OCI-LY7 (cell line): ENCODE measurements at places on chromosomes 7 and 10.
A peak's percentile ranks its signal among the peaks of the same experiment; 100 is the strongest.

DNA sequence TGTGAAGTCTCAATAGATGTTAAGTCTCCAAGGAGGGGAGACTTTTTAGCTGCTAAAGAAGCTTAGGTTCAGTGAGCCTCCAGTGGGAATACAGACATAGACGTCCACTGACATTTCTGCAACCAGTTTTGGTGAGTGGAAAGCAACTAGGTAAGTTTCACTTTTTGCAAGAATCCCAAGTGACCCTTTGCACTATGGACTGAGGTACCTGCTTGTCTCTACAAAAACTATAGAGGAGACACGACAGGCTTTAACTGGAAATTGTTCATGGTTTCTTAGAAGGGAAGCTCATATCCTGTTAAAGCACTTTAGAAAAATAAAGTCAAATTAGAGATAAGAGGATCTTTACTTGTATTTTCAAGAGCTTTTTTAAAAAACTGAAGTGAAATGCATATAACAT lies 38.6 kb downstream of the GBF1 start:
- no peak for DNase-seq

- no peak for DNase-seq
These were observed 15.1 kb downstream of the URGCP start for GRCh38 chr7:43891069-43891955.

DNA sequence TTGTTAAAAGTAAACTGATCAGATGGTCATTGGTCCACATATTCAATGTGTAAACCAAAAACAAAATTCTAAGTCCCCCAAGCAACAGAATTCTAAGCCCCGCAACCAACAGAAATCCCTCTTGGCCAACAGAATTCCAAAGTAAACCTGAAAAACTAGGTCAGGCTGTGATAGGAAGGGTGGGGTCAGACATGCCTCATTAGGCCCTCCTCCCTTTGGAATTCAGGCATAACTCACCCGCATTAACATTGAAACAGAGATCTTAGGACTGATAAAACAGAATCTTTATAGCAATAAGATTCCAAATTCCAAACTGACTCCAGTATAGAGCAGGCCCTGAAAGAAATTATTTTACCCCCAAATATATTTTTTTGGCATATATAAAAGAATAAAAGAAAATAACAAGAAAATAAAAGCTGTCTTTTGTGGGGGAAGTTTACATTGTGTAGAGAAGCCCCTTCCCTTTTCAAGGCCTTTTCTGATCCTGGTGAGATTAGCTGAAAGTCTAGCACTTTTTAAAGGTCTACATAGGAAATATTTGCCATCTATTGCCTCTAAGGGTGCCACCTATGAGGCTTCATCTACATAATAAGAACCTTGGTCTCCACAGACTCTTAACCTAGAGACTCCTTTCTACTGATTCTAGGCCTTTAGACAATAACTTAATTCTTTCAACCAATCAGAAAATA lies 30.5 kb downstream of the GNAT3 start:
- DNase-seq = no peak

DNA sequence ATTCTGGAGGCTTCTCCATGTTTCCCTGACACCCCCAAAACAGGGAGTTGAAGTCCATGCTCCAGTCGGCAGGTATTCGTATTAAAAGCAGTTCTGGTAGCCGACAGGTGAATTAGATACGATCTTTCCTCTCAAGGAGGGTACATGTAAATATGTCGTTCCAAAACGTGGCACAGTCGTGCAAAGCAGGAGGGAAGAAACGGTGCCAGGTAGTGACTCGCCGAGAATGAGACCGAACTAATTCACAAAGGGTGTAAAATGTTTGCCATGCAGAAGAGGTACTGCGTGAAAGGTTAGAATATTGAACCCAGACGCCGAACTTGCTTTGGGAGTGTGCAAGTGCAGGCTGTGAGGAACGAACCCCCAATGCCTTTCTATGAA lies 483 bp downstream of the EDRF1 start:
- DNase-seq = peak; percentile 37

DNA sequence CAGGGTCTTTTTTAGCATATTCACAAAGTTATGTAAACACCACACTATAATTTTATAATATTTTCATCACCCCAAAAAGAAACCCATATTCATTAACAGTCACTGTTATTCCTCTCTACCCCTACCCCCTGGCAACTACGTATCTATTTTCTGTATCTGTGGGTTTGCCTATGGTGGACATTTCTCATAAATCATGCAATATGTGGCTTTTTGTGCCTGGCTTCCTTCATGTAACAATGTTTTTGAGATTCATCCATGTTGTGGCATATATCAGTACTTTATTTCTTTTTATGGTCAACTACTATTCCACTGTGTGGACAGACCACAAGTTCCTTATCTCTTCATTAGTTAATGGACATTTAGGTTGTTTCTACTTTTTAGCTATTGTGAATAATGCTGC lies 59.1 kb upstream of the PAPSS2 start:
- DNase-seq = no peak

DNA sequence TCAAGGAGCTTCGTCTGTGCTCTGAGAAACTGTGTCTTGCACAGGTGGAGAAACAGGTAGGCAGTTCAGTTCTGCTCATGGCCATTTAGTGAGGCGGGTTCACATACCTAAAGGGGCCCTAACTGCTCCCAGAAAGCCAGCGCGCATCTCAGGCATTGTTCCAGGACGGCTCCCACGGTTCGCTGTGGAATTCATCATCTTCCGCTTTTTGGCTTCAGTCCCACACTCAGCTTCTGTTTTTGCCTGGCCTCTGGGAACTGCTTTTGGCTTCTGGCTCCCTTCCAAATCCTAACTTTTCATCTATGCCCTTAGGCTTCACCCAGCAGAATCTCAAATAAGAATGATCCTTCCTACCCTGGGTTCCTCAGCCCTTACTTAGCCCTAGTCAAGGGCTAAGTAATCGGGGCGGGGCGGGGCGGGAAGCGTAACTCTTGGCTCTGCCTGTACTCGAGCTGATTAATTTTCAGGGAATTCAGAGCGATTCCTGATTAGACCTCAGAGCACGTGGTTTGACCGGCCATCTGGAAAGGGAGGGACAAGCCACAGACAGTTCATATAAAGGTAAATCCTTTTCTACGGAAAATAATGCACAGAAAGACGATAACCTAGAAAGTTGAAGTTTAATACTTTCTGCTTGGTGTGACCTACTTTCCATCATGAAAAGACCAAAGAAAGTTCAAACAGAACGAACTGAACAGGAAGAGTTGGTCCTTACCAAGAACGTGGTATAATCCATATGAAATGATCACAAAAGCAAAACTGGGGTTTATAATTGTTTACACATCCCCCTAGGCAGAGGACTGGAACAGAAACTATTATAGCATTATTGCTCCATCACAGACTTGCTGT lies 105.7 kb downstream of the ST8SIA6 start:
- DNase-seq = no peak

DNA sequence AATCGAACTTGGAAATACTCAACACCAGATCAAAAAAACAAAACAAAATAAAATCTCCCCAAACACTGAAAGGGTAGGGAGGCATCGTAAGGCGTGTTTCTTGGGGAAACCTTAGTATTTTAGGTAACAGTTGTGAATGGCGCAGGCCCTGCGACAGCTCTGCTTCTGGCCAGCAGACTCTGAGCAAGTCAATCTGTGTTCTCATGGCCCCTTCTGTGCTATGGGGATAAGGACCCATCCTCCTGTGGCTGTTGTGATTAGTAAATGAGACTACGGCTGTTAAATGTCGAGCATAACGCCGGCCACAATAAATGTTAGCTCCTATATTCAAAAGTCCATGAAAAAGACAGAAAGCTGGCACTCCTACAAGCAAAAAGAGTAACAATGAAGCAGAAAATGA lies 27.0 kb downstream of the RPP38 start:
- DNase-seq = no peak

DNA sequence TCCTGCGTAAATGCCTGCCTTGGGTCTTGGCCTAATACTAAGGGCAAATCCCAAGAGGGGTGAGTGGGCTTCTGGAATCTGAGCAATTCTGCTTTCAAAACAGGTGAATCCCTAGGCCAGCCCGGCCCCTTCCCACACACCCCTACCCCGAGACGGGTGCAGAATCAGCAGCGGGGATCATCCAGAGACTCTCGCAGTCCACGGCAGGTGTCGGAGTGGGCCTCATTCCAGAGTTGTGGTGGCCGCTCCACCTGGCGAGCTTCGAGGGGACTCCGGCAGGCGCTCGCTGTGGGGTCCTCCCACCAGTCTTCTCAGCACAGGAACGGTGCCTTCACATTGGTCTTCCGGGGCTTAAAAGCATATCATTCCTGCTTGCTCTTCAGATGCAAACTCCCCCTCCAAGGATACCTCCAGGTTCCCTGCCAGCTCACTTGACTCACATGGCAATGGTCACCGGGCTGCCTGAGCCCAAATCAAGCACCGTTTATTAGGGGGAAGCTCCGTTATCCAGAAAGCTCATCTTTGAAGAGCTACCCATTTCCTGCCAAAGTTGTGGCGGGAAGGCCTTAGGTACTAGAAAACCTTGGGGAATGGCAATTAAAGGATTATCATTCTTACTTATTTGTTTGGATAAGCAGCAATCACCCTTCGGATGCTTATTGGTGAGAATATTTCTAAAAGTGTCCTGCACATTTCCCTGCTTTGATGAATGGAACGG lies 67.6 kb downstream of the PRKAG2 start:
- no peak for DNase-seq

- DNase-seq = no peak
These were observed 22.6 kb downstream of the UNCX start for GRCh38 chr7:1255080-1255816.

GRCh38 chr7:8290645-8291308 lies 28.8 kb upstream of the ICA1 start:
- DNase-seq = no peak

DNA sequence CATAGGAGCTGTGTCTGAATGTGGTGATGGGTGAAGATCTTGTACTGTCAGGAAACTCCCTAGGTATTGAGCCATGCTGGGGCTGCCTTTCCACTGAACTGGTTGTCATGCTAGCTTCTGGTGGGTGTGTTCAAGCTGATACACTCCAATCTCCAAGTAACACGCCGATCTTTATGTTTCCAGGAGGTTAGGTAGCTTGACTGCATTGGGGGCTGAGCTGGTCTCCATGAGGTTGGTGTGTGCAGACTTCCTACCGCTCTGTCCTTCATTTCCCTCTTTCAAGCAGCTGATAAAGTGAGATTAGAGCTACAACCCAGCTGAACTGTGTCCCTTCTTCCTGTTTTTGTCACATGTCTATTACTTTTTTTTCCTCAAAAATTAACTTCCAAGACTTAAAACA lies 265.5 kb downstream of the ANKRD30A start:
- no peak for DNase-seq

DNA sequence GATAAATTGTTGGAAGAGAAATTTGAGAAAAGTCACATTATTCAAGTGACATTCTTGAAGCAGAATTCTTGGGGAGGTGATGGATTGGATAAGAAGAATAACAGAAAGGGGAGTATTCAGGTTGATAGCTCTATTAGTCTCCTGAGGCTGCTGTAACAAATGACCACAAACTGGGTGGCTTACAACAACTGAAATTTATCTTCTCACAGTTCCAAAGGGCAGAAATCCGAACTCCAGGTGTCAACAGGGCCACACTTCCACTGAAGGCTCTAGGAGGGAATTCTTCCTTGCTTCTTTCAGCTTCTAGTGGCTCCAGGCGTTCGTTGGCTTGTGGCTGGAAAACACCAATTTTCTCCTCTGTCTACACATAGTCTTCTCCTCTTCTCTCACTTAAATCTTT lies 99.8 kb downstream of the TES start:
- DNase-seq = no peak

- no peak for DNase-seq
These were observed 9.0 kb upstream of the RASSF4 start for GRCh38 chr10:44950326-44951225.

GRCh38 chr10:124250506-124250905 lies 157.1 kb upstream of the CHST15 start:
- no peak for DNase-seq

- no peak for DNase-seq
These were observed 154.9 kb downstream of the GLI3 start for GRCh38 chr7:42082144-42082543.

- no peak for DNase-seq
These were observed 2.9 kb downstream of the CTBP2 start for GRCh38 chr10:125157505-125157904.

- no peak for DNase-seq
These were observed 12.0 kb upstream of the HHEX start for GRCh38 chr10:92677708-92678107.

DNA sequence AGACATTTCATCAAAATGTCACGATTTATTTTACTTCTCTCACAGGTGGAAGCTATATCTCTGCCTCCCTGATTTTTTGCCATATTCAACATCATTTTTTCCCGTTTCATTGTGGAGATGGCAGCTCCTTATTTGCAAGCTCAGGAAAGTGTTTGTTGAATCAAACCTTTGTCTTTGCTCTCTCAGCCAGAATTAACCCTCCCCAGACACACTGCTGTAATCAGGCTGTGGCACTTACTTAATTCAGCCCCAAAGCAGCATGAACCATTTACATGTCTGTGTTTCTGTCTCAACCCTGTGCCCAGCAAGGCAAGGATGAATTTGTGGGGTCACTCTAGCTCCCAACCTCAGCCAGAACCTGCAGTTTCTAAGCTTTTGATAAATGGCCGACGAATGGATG lies 397.2 kb downstream of the TCERG1L start:
- DNase-seq = no peak

DNA sequence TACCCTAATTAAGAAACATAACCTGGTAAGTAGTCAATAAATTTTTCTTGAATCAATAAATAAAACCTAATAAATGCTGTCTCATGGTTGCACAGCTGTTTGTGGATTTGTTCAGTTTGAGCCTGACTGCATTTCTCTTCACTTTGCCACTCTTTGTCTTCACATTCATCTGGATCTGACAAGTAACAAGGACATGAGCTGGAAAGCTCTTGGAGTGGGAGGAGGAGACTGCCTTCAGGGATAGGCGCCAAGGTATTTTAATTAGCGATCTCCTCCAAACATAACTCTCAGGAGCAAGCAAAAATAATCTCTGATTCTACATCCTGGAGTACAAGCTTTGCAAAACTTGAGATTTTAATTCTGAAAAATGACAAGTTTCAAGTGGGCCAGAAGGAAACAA lies 251.0 kb downstream of the BMPER start:
- no peak for DNase-seq

DNA sequence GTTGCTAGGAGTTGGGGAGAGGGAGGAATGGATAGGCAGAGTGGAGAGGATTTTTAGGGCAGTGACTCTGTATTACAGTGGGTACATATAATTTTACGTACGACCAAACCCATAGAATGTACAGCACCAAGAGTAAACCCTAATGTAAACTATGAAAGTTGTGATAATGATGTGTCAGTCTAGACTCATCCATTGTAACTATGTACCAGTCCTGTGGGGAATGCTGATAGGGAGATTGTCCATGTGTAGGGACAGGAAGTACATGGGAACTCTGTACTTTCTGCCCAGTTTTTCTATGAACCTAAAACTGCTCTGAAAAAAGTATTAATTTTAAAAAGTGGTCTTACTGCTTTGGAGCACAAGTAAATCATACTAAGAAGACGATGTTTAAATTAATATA lies 441.8 kb downstream of the AUTS2 start:
- DNase-seq = no peak
